Right renal pelvis (tissue), 4 donors: ENCODE measurements at places on chromosomes 12 and 14. TPM values are rescaled to one million over a fixed set of nuclear protein-coding genes. Genes with fewer than 3 reads are reported as not detected.

Gene SPTSSA
- polyA plus RNA-seq, result 35.7 TPM

Gene FGD4
- 14.0 TPM for polyA plus RNA-seq

Gene PTGES3
- polyA plus RNA-seq, result 354 TPM

Gene ERP27
- 29.1 TPM for polyA plus RNA-seq

Gene ADAMTS20
- 1.00 TPM for polyA plus RNA-seq

Gene KRT73
- polyA plus RNA-seq, result not detected

Gene SCN8A
- polyA plus RNA-seq, result 1.4 TPM

Gene ZFYVE21
- 59.1 TPM for polyA plus RNA-seq

Gene SOAT2
- 1.1 TPM for polyA plus RNA-seq

GRCh38 chr12:108850854-108851573 is 6.4 kb downstream of the SSH1 start:
- DNase-seq, result no peak

GRCh38 chr12:60052483-60052882 is 456.7 kb downstream of the SLC16A7 start:
- DNase-seq, result no peak

GRCh38 chr12:49948866-49949845 is 1.4 kb upstream of the AQP2 start:
- no peak for DNase-seq

GRCh38 chr14:105917933-105918436 is 391.6 kb downstream of the TMEM121 start:
- DNase-seq, result no peak

GRCh38 chr12:107512391-107512790 is 173.2 kb upstream of the PWP1 start:
- no peak for DNase-seq

DNA sequence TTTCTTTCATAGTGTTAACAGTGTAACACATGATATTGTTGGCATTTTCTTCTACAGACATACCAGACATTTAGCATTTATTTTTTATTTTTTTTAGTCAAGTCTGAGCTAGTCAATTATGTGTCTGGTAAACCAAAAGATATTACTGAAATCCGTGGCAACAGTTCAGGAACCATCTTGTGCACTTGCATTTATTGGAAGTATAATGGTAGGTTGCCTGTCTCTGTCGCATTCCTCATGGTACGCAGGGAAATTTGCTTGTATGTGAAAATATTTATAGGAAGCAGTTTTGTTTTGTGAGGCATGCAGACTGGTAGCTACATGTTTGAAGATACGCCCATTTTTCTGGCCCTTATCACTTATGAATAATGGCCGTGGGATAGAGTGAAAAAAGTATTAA is 186.1 kb upstream of the SLC38A2 start:
- no peak for DNase-seq

DNA sequence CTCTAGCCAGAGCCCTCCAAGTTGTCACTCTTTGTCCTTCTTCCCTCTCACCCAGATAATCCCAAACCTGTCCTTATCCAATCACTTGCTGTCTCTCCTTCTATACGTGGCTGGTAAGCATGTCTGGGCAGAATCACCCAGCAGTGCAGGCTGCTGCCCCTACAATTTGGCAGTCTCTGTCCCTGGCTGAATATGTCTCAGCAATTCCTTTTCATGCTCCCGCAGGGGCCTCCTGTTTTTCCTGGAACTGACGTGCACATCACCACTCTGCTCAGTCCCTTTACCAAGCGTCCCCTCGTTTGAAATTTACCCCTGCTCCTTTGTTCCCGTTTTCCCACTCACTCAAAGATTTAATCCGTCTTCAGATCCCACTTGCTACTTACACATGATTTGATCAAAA is 80.0 kb downstream of the ST8SIA1 start:
- no peak for DNase-seq

DNA sequence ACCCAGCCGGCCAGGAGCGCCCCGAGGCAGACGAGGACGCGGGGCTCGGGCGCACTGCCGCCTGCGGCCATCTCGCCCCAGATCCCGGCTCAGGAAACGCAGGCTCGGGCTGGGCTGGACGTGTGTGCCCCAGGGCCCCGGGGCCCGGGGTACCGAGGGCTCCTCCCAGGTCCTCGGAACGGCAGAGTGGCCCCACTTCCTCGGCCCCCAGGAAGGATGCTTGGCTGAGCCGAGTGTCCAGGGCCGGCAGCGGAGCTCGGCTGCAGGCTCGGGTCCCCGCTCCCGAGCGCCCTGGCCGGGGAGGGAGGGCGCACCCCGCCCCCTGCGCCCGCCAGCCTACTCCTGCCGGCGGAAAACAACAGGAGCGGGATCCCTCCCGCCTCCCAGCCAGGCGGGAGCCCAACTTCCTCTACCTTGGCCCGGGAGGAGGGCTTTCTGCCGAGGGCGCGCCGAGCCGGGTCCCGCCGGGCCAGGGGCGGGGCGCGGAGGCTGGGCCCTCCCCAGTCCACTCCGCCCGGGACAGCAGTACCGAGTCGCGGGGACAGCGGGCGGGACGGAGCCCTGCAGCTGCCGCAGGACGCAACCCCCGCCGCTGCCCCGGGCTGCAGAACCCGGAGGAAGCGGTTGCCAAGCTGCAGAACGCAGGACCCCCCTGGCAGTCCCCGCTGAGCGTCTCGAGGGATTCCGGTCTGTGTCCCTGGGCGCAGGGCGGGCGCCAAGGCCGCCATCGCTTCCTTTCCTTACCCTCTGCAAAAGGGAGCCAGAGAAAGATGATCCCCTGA is at the start of gene VSIG10:
VSIG10 (minus strand) TSS at position 411 of the 782 bp plus-strand sequence; CDS start at position 71, 340 bp downstream.
- DNase-seq, result peak; percentile 49

DNA sequence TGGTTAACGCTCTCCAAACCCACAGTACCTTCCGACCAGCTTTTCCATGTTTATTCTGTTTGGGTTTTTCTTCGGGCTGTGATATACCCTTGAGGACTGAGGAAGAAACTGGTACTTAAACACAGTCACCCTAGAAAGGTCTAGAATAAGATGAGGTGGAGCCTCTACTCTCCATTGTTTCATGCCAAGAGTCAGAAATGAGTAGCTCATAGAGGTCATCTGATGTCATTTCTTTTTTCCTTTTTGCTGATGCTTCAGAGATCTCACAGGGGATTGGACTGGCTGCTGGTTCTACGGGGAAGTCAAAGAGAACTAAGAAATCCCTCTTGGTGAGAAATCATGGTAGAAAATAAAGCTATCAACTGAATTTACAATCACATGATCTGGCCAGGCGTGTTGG is 538.2 kb upstream of the TMEM132C start:
- no peak for DNase-seq

DNA sequence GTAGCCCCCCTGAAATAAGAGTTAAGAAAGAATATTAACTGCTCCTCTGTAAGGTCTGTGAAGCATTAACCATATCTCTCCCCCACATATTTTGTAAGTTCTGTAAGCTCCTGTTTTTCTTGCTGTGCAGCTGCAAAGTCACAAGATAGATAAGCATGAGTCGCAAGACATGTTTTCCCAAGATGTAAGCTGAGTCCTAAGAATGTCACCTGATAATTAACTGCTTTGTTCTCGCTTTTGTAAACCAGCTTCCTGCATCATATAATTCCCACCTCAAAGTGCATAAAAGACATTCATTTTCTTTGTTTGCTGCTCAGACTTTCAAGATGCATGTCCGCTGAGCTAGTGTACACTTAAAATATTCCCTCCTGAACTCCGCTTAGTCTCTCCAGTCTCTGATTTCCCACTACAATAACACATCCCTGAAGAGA is 27.0 kb upstream of the PHC1 start:
- DNase-seq, result no peak

- no peak for DNase-seq
Observed at GRCh38 chr12:80032946-80033345, 66.4 kb upstream of the OTOGL start.

- DNase-seq, result no peak
Observed at GRCh38 chr14:104639885-104640548, 35.4 kb upstream of the TMEM179 start.

DNA sequence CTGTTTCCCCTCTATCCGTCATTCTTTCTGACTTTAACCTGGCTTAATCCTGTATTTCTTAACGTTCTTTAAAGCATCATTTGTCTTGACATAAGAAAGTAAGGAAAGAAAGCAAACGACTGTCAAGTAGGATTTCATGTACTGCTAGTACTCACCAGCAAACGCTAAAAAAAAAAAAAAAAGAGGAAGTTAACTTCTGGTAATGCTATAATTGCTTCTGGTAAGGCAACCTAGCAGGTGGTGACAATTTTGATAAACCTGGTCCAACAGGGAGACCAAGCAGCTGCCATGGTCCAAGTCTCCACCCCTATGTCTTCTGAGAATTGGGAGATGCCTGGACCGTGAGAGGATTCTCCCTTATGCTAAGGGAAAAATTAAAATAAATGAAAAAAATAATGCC is 306.6 kb downstream of the DAD1 start:
- no peak for DNase-seq

DNA sequence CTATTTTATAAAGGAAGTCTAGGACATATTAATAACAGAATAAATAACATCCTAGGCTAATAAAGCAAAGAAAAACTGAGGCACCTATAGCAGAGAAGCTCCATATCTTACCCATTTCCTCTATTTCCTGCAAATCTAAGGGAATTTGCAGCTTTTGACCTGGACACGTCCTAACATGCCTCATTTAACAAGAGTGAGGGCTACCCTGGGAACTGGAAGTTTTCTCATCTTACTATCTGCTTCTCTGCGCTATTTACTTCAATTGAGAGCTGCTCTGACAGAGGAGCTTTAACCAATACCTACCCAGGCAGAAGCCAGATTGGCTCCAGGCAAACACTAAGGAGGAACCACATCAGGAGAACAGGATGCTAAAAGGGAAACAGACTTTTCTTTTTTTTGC is 5.7 kb downstream of the YBX3 start:
- DNase-seq, result no peak

GRCh38 chr12:96774496-96775256 is 132.4 kb upstream of the NEDD1 start:
- no peak for DNase-seq

DNA sequence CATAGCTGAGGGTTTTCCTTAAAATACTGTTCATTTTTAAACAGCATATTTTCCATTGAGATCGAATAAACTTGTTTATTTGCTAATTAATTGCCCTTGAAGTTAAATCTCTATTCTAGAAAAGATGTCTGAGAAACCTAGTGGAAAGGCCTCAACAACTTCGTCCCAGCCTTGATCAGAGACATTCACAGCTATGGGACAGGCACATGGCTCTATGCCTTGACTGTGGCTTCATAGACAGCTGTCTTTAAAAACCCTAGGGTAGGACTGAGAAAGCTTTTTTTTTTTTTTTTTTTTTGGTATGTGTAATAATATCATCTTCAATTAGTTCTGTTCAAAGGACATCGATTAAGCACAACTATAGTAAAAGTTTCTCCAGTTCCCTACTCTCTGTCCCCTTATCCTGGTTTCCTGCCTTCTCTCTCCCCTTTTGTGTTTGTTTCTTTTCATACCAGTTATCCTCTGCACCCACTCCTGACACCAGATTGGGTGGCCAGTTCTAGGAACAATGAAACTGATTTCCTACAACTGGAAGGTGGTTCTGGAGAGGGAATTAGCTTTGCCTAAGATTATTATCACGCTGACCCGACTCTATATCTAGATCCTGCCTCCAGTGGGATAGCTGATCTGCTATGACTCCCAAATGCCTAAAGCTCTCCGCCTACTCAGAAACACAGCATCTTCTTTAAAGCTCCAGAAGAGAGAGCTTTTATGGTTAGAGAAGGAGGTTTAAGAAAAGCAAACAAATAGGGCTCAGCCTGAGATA is 20.3 kb downstream of the SOCS2 start:
- DNase-seq, result no peak

- no peak for DNase-seq
Observed at GRCh38 chr12:122079033-122079531, 526 bp downstream of the MLXIP start.

- no peak for DNase-seq
Observed at GRCh38 chr14:33057585-33057984, 118.9 kb downstream of the NPAS3 start.

DNA sequence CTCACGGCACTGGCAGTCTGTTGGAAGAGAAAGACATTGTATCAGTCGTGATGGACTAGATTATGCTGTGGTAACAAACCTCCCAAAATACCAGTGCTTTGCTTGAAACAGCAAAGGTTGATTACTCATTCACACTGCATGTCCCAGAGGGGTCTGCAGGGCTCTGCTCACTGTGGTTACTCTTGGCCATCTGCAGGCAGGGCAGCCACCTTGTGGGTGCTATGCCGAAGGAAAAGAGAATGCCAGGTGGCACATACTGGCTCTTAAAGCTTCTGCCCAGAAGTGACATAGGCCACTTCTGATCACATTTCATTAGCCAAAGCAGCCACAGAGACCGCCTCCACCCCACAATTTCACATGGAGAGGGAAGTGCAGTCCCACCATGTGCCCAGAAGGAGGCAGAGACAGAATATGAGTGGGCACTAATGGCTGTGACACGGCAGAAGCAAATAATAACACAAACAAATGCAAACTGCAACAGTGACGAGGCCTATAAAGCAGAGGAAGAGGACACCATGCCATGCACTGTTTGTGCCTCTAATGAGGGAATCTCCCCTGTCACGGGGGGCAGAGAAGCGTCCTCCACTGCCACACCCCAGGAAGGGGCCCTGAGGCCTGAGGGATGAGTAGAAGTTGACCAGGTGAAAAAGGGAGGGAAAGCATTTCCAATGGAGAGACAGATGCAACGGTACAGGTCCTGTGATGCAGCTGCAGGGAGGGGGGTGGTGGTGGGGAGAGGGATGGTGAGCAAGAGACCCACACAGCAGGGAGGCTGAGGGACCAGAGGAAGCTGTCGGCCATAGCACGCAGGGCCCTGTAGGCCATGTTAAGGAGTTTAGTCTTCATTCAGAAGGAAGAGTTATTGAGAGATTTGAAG is 51.7 kb upstream of the KICS2 start:
- DNase-seq, result no peak

GRCh38 chr14:87935886-87936285 is 57.1 kb downstream of the GALC start:
- DNase-seq, result no peak

- no peak for DNase-seq
Observed at GRCh38 chr14:36076197-36076596, 100.3 kb downstream of the PTCSC3 start.

DNA sequence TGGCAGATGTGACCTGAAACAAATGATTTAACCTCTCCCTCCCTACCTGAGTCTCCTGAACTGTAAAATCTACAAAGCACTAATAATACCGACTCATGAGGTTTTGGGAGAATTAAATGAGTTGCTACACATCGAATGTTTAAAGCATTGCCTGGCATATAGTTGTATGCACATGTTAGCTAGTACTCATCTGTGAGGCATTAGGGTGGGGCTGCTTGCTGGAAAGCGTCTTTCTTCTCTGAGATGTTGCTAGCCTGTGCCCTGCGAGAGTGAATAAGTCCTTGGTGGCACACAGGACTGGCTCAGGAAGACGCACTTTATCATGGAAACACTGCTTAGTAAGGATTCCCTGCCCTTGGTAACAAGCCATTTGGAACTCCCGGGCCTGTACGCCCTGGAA is 6.1 kb downstream of the RAPGEF3 start:
- no peak for DNase-seq

- DNase-seq, result no peak
Observed at GRCh38 chr14:80965037-80965436, 9.6 kb downstream of the TSHR start.
